COR-L47 (cell line): ENCODE measurements at places on chromosomes 6 and 20.
A peak's percentile ranks its signal among the peaks of the same experiment; 100 is the strongest.

DNA sequence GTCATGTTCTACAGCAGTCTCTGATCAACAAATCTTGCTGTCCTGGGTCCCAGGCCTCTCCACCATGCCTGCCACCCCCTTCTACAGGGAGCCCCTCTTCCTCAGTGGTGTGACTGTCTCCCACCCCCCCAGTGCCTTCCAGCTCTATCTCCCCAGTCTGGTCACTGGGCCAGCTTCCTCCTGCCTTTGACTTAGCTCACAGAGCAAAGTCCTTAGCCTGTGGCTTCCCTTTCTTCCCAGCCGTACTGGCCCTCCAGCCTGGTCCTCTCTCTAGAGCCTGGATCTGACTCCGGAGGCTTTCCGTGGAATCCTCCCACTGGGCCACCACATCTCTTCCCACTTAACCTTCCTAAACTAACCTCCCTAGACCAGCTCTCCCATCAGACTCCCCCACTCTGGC, 17.0 kb downstream of the MAPK13 start:
- no peak for DNase-seq

DNA sequence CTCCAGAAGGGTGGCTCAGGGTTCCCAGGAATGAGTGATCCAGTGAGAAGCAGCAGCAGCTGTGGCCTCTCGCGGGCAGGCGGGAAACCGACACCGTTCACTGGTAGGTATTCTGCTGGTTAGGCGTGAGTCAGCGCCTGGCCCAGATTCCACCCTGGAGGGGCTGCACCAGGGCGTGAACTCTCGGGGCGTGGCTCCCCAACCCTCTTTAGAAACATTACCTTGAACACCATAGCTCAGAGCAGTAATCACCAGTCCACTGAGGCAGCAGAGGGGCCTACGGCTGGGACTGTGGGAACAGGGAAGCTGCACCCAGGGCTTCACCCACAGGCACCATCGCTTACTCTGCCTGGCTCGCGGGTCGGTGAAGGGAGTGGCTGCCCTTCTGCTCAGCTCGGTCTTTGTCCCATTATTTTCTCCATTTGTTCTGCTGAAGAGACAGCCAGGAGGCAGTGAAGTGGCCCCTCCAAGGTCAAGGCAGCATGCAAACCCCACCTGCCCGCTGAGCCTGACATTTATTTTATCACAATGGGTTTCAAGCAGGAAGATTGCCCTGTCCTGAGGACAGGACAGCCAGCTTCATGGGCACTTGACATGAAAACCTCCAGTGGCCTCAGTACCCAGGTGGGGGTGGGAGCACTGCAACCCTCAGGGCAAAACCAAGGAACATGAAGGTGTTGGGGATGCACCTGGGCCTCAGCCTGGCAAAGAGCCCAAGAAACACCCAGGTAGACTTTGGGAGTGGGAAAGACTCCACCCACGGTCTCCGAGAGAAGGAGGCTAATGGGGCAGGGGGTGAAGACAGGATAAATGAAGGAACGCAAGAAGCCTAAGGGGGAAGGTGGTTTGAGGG, 51.0 kb upstream of the CD93 start:
- no peak for DNase-seq

- DNase-seq: no peak
Measured at GRCh38 chr20:4025679-4026078, 10.3 kb upstream of the RNF24 start.

DNA sequence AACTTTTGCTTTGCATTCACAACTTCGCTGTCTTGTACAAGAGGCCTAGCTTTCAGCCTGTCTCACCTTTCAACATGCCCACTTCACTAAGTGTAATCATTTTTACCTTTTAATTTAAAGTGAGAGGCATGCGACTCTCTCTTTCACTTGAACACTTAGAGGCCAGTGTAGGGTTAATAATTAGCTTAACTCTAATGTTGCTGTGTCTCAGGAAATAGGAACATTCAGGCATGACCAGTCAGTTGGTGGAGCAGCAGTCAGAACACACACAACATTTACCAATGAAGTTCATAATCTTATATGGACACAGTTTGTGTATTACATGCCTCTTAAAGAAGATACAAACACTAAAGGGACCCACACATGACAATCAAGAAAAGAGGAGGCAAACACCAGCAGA, 47.6 kb downstream of the HTR1B start:
- DNase-seq: no peak

- DNase-seq: peak; percentile 26
Measured at GRCh38 chr6:157756708-157757429, 66.2 kb upstream of the SNX9 start.

DNA sequence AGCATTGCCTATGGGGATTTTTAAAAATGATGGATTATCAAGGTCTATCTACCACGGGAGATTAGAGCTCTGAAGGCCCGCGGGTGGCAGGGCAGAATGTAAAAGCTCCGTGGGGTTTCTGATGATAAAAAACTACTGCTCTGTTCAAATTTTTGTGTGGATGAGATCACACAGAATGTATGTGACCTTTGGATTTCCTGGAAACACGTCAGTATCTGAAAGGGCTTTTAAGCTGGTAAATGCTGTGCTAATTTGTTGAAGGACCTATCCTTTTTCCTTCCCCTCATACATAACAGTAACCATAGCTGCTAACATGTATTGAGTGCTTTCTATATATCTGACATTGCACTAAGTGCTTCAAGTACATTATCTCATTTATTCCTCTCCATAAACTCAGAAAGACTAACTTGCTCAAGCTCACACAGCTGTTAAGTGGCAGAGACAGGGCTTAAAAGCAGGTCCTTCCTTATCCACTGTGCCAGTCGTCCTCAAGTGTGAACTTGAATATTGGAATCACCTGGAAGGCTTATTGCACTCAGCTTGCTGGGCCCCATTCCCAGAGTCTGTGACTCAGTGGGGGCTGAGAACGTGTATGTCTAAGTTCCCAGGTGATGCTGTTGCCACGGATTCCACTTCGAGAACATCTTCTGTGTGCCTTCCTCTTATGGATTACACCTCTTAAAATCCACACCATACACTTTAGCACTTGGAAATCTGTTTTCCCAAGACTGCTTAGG, 1.9 kb upstream of the TMEM242 start:
- DNase-seq: no peak

DNA sequence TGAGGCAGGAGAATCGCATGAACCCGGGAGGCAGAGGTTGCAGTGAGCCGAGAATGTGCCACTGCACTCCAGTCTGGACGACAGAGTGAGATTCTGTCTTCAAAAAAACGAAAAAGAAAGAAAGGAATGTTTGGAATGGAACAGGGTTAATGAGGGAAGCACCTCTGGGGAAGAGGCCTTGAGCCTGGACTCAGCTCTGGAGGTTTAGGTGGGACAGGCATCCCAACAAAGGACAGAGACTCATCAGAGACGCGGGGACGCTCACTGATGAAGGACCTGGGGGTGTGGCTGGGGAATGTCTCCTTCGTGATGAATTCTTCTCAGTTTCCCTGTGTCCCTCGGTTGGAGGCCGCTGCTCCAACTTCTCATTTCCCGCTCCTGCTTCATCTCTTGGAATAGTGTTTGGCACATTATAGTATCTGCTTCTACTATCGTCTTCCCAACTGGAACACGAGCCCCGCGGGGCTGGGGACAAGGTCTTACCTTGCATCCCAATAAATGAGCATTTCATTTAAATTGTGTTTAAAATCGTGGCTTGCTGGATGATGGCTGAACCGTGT, 27.6 kb downstream of the KIF25 start:
- DNase-seq: no peak

GRCh38 chr6:71028236-71028876, 71.5 kb upstream of the B3GAT2 start:
- no peak for DNase-seq

DNA sequence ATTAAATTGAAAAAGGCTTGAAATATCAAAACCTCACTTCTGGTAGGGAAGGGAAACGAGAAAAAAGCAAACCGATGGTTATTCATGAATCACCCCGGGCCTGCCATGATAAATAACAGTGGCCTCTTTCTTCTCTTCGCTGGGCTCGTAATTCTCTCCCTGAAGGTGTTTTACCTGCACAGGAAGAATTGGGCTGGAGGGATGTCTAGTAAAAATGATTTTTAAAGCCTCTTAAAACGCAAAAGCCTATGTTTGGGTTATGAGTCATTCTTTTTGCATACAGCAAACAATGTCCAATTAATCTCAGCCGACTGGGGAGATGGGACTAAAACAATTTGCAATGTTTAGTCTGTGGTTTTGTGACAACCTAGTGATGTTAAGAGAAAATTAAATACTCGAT, 16.8 kb downstream of the LINC00237 start:
- peak; percentile 20 for DNase-seq

GRCh38 chr6:71277926-71278600, 10.5 kb upstream of the OGFRL1 start:
- DNase-seq: no peak

- DNase-seq: no peak
Measured at GRCh38 chr6:154352898-154353585, 3.6 kb downstream of the IPCEF1 start.

DNA sequence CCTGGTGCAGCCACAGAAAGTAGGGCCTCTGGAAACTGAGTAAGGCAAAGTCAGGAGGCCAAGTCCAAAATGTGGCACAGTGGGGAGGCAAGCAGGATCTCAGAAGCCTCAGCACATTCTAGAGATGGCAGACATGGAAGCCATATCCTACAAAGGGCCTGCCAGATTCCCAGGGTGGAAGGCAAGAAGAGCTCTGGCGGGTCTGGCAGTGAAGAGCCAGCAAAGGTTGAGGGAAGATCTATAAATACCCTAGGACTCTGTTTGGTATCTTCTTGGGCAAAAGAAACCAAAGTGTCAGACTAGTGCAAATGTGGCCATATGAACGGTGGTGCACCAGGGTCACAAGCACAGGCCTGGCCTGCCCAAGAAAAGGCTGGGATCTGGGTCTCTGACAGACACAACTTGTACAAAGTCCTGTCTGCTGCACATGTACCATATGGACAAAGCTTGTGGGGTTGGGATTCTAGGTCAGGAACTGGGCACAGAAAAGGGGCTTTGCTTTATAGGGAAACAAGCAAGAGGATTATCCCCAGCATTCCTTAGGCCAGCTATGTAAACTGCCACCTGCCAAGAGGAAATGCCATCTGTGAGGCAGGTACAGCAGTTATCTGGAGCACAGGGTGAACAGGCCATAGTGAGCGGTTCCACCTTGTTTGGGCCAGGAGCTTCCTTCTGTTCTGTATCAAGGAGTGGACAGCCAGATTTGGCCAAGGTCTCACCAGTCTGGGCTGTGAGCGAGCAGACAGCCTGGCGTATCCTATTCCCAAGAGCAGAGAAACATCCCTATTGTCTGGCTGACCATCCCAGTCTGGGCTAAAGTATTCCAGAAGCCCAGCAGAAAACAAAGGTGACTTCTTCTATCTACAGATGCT, 36.3 kb upstream of the SLC4A11 start:
- no peak for DNase-seq

- DNase-seq: no peak
Measured at GRCh38 chr6:14765106-14765505, 480.8 kb upstream of the JARID2 start.

DNA sequence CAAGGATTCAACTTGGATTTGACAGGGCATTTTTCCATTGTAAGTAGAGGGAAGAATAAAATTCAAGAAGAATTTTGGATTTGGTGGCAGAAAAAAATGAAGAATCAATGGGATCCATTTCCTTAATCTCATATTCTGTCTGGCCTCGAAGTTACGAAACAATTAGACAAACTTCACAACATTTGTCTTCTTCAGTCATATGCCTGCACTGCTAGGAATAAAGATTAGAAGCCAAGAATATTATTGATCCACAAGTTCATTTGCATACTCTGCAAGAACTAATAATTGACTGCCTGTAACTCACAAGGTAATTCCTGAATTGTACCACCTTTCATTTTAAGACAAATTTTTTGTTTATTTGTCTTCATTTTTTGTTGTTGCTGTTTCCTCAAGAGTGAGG, 486.2 kb downstream of the HAO1 start:
- no peak for DNase-seq

GRCh38 chr20:20237093-20237959, 130.6 kb upstream of the INSM1 start:
- DNase-seq: peak; percentile 48
